Right atrium auricular region (tissue), 2 donors: ENCODE measurements at places on chromosomes 7 and 10. TPM values are rescaled to one million over a fixed set of nuclear protein-coding genes. Genes with fewer than 3 reads are reported as not detected.
A peak's percentile ranks its signal among the peaks of the same experiment; 100 is the strongest.

PROSER2 gene
- total RNA-seq: 3.1 TPM

MMRN2 gene
- 81.3 TPM for total RNA-seq

CACNA2D1 gene
- 54.5 TPM for total RNA-seq

HOXA7 gene
- total RNA-seq: not detected

DNA sequence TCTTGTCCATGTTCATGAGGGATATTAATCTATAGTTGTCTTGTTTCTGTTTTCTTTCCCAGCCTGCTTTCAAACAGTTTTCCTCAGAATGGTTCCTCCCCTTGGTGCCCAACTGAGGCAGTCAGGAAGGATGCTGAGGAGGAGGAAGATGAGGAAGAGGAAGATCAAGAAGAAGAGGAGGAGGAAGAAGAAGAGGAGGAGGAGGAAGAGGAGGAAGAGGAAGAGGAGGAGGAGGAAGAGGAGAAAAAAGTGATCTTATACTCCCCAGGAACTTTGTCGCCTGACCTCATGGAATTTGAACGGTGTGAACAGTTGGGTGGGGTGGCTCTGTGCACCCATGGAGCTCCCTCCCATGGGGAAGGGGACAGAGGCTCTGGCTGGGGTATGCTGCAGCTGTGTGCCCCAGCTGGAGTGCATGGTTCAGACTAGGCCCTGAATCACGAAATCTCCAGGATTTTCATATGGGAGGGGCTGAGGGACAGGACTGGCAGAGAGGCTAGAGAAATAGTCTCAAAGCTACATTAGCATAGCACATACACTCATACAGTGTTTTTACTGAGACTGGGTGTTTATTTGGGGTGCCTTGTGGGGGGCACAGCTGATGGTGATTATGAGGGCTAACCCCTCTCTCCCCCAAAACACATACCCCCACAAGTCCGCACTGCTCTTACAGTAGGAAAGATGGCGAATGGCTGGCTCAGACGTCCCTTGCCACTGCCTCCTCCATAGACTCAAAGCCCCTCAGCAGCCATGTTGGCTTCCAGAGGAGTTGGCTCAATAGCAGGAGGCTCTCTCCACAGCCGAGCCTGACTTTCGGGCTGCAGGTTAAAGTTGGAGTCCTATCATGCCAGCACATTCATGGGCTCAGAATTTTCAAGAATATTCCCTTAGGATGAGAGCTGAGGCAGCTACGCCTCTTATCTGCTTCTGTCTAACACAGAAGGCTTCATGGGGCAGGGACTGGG is 11.9 kb downstream of the STRA8 start:
- DNase-seq: peak; percentile 23

- DNase-seq: peak; percentile 30
Observed at GRCh38 chr10:46299286-46299535, 12.4 kb downstream of the ANTXRL start.

DNA sequence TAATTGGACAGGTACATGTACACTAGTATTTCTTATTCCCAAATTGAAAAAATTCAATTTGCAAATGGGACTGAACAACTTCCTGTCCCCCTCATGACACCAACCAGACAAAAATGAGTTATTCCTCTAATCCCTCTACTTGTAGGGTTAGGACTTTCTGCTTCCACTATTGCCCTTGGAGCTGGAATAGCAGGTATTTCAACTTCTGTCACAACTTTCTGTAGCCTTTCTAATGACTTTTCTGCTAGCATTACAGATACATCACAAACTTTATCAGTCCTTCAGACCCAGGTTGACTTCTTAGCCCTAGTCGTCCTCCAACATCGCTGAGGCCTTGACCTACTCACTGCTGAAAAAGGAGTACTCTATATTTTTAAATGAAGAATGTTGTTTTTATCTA is 6.4 kb downstream of the CYP3A7 start:
- DNase-seq: no peak

GRCh38 chr7:43531700-43532099 is 51.2 kb upstream of the STK17A start:
- no peak for DNase-seq

DNA sequence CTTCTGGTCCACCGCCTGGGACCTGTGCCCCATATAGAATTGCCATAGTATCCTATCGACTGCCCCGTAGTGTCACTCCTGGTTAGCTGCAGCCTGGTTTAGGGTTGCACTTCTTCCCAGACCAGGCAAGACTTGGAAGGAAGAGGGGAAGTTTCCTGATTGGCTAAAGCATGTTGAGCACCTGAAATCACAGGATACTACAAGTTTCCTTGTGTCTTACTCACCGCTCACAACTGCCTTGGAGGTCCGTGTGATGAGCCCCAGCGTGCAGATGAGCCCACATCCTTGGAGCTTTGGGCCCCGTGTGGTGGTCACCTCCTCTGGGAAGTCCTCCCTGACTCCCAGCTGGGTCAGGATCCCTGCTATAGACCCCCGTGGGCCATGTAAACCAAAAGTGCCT is 73.9 kb upstream of the GTF2I start:
- DNase-seq: no peak

- DNase-seq: no peak
Observed at GRCh38 chr10:35352512-35352911, 16.2 kb downstream of the CCNY start.

DNA sequence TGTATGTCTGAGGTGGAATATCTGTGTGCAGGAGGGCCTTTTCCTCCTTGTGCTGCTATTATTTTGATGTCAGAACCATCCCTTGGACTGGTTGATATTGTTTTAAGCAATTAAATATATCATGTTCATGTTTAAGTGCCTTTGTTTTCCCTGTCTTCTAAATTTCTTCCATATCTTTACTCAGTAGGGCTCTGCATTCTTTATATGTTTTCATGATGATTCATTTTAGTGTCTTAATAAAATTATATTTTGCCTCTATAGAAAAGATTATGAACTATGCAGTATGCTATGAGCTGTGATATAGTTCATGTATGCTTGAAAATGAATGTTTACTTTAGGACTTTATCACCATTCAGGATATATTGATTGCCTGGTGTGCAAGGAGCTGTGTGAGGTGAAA is 34.8 kb downstream of the AHR start:
- no peak for DNase-seq

DNA sequence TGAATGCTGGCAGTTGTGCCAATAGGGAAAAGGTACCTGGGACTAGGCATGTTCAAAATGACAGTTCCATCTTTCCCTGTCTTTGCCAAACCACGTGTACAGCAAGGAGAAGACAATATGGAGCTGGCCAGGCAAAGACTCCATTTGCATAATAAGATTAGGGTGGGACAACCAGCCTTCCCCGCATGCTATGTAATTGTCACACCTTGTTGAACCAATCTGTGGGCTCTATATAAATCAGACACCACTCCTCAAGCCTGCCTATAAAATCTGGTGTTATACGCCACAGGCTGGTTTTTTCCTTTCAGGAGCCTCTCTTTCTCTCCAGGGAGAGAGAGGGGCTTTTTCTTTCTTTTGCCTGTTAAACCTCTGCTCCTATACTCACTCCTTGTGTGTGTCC is 11.0 kb upstream of the NUB1 start:
- DNase-seq: no peak

DNA sequence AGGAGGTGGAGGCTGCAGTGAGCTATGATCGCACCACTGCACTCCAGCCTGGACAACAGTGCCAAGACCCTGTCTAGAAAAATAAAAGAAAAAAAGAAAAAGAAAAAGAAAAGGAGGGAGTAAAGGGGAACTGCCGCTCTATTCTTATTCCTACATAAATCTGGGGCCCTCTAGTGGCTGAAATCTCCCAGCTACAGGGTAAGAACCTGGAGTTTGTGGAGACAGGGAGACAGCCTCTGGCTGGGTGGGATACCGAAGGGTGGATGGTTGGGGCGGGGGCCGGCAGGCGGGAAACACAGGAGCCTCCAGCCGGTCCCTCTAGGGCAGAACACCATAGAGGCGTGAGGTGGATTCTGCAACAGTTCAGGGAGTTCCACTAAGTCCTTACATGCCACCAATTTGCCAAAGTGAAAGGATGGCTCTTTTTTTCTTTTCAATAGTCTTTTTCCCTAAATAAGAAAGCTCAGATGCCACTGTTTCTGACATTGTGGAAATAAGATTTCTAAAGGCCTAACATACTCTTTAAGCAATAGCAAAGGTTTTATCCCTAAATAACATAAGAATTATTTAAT is 117.3 kb downstream of the SVIL start:
- DNase-seq: no peak

- no peak for DNase-seq
Observed at GRCh38 chr7:74325210-74325565, 36.0 kb downstream of the CLIP2 start.

DNA sequence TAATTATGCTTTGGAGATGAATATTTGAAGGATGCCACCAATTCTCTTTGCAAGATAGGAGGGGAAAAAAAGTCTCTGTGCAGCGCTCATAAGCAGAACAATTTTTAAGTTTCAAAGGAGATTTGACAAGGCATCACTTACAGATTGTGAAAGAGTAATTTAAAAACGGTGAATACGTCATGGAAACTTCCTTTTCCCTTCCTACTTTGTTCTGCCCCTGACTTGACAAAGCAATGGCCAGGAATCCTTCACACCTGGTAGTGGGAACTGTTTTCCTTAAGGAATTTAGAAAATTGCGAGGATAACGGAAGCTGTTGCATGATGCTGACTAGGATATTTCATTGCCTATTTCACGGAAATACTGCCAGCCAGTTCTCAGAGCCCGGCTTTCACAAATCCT is 16.7 kb downstream of the FAM107B start:
- no peak for DNase-seq
